Ascending aorta (tissue), 2 donors: ENCODE measurements at places on chromosomes 7 and 10. TPM values are rescaled to one million over a fixed set of nuclear protein-coding genes. Genes with fewer than 3 reads are reported as not detected.

- no peak for DNase-seq
These were observed 135.0 kb downstream of the RALA start for GRCh38 chr7:39758234-39758970.

DNA sequence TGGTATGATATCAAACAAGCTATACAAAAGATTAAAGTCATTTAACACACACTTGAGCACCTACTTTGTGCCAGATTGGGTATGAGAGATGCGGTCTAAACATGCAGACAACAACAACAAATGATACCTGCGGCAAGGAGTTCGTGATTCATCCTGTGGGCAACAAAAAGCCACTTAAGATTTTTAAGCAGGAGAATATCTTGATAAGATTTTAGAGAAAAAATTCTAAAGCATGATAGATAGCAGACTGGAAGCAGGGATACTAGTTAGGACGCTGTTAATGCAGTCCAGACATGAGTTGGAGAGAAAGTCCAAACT is 1.6 kb upstream of the KBTBD2 start:
- no peak for DNase-seq

- no peak for DNase-seq
These were observed 1.5 kb upstream of the ANTXRL start for GRCh38 chr10:46285300-46285699.

DNA sequence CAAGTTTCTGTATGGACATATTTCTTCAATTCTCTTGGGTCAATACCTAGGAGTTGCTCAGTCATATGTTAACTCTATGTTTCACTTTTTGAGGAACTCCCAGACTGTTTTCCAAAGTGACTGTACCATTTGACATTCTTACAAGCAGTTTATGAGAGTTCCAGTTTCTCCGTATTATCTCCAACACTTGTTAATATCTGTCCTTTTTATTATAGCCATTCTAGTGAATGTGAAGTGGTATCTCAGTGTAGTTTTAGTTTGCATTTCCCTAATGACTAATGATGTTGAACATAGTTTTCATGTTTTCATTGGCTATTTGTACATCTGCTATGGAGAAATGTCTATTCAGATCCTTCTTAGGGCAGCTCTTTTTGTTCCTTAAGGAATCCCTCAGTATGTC is 531.0 kb upstream of the GALNT17 start:
- no peak for DNase-seq

DNA sequence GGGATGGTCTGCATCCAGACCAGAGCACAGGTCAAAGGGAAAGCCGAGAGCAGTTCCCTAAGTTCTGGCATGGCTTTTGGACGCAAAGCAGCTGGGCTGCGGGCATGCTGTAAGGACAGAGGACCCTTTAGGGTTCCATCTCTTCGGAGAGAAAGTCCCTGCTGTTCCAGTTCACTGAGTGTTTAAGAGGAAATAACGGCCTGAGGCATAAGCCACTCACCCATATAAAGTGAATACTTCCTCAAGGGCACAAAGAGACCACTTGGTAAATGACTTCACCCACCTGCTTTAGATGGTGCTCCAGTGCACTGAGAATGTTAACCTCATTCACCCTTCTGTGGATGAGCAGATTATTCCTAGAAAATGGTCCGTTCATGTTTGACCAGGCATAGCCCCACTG is 586.7 kb upstream of the GALNT17 start:
- no peak for DNase-seq

DNA sequence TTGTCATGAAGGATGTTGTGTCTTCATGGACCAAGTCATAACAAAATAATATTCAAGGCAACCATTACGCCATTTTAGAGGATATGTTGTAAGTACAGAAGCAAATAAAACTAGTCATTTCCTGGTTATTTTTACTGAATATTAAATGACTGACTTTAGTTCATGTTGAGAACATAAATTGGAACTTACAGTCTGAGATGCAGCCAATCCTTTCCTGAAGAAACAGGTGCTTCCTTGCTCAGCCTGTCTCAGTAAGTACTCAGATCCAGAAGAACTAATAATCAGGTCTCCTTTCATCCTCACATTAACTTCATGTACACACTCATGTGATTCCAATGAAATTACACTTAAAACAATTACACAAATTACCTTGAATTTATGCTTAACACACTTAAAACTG is 12.3 kb downstream of the SEMA3A start:
- no peak for DNase-seq

GRCh38 chr10:104591441-104591840 is 49.6 kb upstream of the SORCS3 start:
- no peak for DNase-seq

- DNase-seq, result no peak
These were observed 272.2 kb upstream of the NFE2L3 start for GRCh38 chr7:25879799-25880198.

GRCh38 chr7:92244808-92245486 is 767 bp downstream of the KRIT1 start:
- no peak for DNase-seq

GRCh38 chr7:148144827-148145226 is 445.7 kb upstream of the C7orf33 start:
- no peak for DNase-seq

DNA sequence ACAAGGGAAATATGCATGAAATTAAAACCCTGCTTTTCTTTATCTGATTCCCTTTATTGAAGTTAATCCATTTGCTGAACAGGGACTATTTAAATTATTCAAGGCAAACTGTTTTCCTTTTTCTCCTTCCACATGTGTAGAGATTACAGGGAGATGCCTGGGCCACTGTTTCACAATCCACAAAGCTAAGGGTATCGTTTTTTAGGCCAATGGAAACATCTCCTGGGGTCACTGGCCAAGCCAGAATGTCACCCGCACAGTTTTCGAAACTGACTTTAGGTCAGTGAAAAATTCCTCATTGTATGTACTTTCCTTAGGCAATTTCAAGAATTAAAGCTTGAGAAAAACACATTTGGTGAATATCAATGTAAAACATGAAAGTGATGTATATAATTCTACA is 259.2 kb upstream of the BMPER start:
- DNase-seq, result no peak

DNA sequence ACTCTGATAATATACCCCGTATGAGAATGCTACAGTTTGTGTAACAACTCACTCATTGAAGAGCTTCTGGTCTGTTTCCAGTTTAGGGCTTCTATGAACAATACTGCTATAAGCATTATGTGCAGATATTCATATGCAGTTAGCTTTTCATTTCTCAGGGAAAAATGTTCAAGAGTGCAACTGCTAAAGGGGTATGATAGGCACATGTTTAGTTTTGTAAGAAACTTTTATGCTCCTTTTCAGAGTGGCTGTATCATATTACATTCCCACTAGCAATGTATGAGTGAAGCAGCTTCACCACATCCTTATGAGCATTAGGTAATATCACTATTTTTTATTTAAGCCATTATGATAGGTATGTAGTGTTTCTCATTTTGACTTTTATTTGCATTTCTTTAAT is 182.6 kb upstream of the CXCL12 start:
- no peak for DNase-seq

- no peak for DNase-seq
These were observed 28.3 kb upstream of the RALA start for GRCh38 chr7:39594988-39595620.

DNA sequence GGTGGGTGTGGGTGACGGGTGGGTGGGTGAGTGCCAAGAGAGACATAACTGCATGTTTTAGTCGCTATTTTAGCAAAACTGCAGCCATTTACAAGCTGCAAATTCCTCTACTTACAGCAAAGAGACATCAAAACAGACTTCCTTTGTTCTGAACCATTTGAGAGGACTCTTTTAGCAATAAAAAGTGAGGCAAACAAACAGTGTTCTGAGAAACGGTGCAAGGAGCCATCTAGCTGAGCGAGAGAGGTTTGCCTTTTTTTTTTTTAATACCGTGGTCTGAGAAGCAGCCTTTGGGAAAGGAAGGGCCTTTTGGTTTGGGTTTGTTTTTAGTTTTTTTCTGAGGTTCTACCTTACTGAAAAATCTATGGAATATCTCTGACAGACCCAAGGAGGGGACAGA is 62.9 kb downstream of the SCRN1 start:
- DNase-seq, result no peak

DNA sequence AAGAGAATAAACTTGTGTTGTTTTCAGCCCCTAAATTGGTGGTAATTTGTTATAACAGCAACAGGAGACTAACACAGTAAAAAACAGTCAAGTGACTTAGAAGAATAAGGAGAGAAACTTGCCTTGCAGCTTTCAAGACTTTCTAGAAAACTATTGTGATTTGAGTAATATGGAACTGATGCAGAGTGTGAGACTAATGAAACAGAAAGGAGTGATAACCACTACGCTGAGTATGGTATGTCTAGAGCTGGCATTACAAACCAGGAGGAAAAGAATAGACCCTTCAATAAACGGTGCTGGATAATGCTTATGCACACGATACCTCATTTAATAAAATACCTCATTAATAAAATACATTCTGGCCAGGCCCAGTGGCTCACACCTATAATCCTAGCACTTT is 99.9 kb downstream of the CREM start:
- DNase-seq, result no peak

GRCh38 chr7:116259871-116260440 is 49.6 kb downstream of the TES start:
- DNase-seq, result no peak

DNA sequence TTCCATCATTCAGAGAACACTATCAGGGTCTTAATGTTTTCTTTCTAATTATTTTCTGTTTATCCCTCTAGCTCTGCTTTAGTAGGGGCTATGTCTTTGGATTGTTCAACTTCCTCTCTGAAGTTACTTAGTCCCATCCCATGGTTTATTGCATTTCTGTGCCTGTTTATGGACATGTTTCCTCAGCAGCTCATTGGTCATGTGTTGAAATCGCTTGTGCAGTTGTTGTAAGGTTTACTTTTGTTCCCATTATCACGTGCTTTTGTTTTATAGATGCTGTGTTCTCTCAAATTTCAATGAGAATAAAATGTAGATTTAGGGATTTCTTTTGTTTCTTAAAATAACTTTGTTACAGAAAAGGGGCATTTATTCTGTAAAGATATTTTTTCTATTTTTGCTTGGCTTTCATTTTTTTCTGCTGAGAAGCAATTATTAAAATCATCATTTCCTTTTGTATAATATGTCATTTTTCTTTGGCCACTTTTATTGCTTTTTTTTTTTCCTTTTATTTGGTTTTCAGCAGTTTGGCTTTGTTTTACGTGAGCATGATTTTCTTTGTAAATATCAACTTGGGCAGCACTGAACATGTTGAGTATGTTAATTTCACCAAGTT is 110.9 kb downstream of the CCDC7 start:
- DNase-seq, result no peak

GRCh38 chr10:122301055-122301810 is 30.1 kb downstream of the BTBD16 start:
- DNase-seq, result no peak

GRCh38 chr7:127930341-127931328 is 100.6 kb downstream of the LRRC4 start:
- no peak for DNase-seq

The VSTM4 gene
- 17.7 TPM for total RNA-seq

The ADAP1 gene
- total RNA-seq, result 44.5 TPM

The TRPV6 gene
- total RNA-seq, result not detected

The TRPV5 gene
- not detected for total RNA-seq

The MCM10 gene
- 0.11 TPM for total RNA-seq

The HABP2 gene
- not detected for total RNA-seq

The TRIM4 gene
- total RNA-seq, result 12.7 TPM

The COG5 gene
- 16.8 TPM for total RNA-seq

The LLCFC1 gene
- not detected for total RNA-seq

The ITGB8 gene
- total RNA-seq, result 7.9 TPM
